ENCODE measurements at places on chromosomes 16 and 17.

DNA sequence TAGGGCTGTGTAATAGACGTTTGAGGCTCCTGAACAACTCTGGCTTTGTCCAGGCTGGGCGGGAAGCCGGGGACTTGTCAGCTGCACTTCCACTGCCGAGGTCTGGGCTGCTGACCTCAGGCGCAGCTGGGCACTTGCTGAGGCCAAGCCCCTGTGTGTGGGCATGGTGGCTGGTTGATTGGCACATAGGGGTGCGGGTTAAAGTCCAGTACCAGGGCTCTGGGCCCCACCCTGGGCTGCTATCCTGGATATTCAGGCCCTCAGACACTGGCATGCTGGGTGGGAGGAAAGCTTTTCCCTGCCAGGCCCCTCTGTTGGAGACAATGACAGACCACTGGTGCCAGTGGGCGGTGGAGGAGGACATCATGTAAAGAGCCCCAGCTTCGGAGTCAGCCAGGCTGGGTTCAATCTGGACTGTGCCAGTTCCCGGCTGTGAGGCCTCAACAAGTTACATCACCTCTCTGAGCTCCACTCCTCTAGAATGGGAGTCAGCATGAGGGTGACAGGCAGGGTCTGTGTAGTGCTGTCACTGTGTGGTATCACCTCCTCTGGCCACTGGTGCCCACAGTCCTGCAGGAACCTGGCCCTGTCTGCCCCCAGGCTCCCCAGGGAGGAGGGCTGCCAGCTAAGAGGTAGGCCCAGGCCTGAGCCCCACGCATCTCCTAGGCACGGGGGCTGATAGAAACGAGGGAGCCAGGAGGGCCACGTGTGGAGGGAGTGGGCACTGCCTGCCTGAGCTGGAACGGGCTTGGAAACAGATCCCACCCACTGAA is 42.5 kb downstream of the PSME3IP1 start:
- no peak for DNase-seq

GRCh38 chr17:42087042-42087701 is 11.1 kb downstream of the ZNF385C start:
- DNase-seq, result no peak

DNA sequence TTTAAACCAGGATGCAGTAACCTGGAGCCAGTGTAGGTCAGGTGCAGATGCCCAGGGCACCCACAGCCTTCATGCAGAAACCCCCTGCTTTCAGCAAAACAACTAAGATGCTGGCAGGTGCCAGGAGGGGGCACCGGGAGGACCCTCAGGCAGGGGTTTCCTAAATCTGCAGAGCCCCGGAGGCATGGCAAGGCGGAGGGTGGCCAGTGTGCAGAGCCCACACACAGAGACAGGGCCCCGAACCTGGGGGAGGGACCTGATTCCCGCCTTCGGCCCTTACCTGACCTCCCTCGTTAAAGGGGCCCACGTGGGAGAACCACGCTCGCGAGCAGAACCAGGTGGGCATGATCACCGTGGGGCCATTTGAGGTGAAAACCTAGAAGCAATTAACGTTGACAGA is 114.0 kb upstream of the METRNL start:
- no peak for DNase-seq

DNA sequence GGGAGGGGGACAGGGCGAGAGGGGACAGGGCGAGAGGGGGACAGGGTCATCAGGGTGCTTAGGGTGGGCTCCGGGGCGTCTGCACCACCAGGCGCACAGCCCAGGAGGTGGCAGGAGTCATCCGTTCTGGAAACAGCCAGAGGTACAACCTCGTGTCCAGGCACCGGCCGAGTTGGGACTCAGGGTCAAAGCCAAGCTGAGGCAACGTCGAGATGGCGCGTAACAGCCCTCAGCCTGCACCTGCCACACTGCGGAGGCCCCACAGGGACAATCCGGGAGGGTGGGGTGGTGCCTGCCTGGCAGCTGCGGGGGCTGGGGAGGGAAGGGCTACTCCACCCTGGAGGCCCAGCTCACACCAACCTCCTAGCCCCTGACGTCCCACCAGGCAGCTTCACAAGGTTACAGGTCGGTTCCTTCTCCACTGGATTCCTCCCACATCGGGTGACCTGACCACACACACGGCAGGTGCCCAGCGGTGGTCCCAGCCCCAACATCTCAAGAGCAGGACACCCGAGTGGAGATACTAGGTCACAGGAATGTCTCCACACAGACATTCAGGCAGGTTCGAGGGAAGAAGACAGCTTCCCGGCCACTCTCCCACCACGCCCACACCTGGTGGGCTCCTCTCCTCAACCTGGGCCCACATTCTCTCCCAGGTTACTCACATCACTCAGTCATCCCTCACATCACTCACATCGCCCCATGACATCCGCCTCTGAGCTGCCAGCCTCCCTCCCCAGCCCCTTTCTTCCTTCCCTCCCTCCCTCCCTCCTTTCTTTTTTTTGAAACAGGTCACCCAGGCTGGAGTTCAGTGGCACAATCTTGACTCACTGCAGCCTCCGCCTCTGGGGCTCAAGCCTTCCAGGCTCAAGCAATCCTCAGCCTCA is 47.3 kb downstream of the RPH3AL start:
- DNase-seq, result no peak

DNA sequence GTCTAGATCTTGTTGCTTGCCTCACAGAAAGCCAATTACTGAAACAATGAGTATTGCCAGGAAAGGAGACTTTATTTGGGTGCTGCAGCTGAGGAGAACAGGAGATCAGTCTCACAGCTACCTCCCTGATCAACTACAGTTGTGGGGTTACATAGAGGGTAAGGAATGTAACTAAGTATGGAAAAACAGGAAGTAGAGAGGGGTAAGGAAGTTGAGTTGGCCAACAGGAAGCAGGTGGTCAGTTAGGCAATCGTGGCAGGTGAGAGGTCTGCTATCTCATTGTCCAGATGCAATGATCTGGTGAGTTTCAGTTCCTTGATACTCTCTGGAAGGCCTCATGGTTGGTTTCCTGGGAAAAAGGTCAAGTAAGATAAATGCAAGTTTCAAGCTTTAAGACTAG is 333.1 kb upstream of the GOT2 start:
- peak; percentile 87 for DNase-seq

- no peak for DNase-seq
Observed at GRCh38 chr17:37740915-37741314, 3.9 kb downstream of the HNF1B start.

DNA sequence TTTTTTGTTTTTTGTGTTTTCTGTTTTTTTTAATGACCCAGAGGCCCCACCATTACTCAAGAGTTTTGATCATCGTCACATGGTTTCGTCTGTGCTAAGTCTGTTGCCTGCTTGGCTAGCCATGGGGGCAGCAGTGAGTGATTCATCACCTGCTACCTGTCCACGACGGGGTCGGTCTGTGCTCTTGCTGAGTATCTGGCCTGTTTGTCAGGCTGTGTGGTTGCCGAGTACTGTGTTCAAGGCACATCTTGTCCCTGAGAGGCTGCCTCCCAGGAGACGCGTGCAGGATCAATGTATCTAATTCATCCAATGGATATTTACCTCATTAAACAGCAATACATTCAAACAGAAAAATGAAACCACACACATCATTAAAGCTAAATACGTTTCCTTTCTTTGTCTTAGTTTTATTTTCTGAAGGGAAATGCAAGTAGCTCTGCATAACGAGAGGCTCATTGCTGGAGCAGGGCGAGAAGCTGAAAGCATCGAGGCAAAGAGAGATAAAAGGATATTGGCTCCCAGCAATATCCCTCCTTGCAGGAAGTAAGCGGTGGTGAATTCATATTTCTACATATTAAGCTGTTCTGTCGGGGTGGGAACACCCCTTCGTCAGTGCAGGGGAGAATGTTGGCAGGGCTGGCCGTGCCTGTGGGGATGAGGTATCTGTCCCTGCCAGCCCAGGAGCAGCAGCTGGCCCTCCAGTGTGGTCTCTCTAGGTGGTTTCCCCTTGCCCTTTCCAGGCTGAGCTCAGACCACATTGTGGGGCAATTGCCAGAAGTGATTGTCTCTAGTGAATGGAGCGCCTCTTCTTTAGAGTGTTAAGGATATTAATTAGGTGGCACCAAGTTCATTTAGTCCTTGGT is 166.2 kb upstream of the ASIC2 start:
- no peak for DNase-seq

DNA sequence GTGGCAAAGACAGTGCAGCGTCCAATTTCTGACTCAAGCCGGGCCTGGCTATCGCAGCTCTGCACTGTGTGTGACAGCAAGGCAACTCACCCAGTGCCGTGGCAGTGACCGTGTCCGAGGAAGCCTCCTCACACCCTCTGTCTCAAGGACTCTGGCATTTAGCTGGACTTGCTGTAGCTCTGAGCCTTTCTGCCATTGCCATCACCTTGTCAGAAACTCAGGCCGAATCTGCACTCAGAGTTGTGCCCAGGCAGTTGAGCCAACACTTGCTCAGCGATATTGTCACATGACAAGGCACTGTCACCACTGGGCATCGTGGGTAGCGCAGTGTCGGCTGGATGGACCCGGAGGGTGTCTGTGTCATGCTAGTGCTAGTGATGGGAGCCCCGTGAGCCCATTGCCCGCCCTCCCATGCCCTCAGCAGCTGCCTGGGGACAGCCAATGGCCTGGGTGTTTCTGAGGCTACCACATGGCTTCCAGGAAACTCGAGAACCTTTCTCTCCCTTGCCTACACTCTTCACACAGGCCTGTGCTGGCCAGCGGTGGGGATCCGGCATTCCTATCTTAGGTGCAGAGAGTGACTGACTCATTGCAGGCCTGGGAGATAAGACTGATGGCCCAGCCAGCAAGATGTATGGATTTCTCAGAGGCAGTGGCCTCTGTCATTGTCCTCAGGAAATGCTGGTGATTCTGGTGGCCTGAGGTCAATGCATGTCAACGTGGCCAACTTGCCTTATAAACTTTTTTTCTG is 22.1 kb upstream of the STH start:
- DNase-seq, result no peak

DNA sequence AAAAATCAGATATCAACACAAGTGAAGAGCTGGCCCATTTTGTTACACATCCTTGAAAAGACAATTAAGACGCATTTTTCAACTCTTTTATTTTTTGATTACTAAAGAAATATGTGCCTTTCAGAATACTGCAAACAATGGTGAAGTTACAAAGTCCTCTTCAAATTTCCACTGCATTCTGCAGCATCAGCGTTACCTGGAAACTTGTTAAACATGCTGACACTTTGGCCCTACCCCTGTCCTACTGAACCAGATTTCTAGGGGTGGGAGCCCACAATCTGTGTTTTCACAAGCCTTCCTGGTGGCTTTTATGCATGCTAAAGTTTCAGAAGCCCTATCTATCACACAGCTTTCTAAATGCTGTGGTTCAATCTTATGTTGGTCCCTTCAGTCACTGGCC is 4.5 kb upstream of the CCL14 start:
- no peak for DNase-seq

GRCh38 chr16:76899767-76900166 is 291.2 kb upstream of the MON1B start:
- no peak for DNase-seq

- no peak for DNase-seq
Observed at GRCh38 chr16:49344401-49344800, 29.2 kb upstream of the C16orf78 start.

DNA sequence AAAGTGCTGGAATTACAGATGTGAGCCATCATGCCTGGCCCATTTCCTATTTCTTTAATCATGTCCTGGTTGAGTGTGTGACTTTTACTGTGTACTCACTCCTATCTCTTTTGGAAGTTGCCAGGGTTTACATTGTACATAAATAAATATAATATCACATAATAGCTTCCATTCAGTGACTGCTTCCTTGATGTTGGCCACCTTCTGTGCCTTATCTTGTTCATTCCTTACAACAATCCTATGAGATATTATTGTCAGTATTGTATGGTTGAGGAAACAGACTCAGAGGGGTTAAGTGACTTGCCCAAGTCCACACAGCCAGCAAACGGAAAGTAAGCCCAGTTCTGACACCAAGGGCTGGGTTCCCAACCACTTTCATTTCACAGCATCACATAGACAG is 16.9 kb downstream of the TMC5 start:
- no peak for DNase-seq

- no peak for DNase-seq
Observed at GRCh38 chr17:44932787-44933097, 14.8 kb downstream of the KIF18B start.

DNA sequence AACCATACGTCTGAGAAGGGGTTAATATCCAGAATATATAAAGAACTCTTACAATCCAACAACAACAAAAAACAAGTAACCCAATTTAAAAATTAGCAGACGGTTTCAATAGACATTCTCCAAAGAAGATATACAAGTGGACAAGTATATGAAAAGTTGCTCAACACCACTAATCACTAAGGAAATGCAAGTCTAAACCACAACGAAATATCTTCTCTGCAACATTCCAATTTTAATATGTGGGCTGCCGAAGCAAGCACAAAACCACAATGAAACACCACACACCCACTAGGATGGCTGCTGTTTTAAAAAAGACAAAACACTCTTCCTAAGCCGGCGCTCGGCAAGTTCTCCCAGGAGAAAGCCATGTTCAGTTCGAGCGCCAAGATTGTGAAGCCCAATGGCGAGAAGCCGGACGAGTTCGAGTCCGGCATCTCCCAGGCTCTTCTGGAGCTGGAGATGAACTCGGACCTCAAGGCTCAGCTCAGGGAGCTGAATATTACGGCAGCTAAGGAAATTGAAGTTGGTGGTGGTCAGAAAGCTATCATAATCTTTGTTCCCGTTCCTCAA is 5.9 kb upstream of the SLC13A2 start:
- DNase-seq, result peak; percentile 52

DNA sequence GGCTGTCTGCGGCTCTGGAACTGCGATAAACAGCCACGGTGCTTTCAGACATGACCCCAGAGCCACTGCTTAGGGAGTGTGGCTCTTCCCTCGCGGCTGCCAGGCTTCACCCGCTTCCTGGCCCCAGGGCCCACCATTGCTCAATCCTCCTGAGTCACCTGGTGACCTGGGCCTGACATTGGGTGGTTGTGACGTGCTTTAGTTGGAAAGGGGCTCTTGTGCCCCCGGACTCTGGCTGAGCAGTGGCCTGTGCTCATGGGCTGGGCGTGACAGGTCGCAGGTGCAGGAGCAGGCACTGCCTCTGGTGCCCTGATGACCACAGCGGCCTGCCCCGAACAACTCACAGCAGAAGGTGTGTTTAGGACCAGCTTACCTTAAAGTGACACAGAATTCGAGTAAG is 8.6 kb upstream of the NUDT16L1 start:
- no peak for DNase-seq

GRCh38 chr17:4045487-4045886 is 81.2 kb upstream of the ATP2A3 start:
- no peak for DNase-seq

DNA sequence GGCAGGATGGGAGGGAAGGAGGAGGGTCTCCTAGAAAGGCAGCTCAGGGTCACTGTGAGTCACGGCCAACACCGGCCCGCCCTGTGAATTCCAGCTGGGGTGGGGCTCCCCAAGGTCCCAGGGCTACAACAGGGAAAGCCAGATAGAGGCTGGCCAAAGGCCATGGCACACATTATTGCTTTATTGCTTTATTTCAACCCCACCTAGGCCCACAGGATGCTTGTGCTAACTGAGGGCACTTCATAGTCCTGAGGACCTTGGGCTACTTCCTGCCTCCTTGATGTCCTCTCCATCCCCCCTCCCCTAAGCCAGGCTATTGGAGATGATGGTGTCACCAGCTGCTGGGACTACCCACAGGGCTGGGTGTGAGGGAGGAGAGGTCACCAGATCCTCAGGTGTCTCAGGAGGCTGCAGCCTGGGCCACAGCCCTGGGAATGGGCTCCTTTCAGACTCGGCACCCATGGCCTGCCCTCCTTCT is 26.1 kb downstream of the LRRC75A start:
- DNase-seq, result no peak

- no peak for DNase-seq
Observed at GRCh38 chr17:8489841-8490240, 54.2 kb downstream of the NDEL1 start.

GRCh38 chr16:13527332-13527731 is 392.6 kb upstream of the ERCC4 start:
- no peak for DNase-seq

All from common myeloid progenitor, CD34-positive (primary cell).